ENCODE measurements at places on chromosomes 5 and 9.

DNA sequence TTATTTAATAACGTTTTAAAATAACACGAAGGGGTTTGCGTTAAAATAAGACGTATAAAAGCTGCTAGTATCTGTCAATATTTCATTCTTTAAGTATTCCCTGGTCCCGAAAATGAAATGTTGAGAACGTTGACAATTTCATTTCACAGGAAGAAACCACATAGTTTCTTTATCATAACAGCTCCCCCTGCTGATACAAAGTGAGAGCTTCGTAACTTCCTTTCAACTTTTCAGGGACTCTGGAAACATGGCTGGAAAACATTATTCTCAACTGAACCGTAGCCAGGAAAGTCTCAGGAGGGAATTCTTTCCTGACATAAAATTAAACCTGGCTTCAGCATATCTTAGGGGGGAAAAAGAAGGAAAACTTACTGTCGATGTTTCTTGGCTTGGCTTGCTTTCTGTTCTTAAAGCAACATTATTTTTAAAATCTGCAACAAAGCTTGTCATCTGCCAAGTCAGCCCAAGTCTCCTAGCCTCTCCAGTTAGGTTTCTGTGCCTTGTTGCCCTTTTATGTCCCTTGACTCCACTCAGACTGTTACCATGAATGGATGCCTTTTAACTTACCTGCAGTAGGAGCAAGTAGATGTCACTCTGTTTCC is 122.9 kb upstream of the DAB2 start:
- DNase-seq = no peak

GRCh38 chr5:55600497-55601203 is 65.9 kb upstream of the PLPP1 start:
- no peak for DNase-seq

- DNase-seq = no peak
Observed at GRCh38 chr9:18194316-18194715, 279.6 kb upstream of the ADAMTSL1 start.

DNA sequence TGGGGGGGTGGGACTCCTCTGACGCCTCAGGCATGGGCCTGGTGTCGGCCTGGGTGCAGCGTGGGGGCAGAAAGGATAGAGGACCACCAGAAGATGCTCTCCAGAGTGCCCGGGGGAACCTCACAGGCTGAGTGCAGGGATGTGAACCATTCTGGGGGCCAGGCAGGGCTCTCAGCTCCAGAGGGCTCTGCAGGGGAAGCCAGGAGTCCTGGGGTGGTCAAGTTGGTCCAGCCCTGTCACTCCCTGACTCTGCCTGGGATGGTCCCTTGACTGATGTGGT is 6.5 kb downstream of the GFI1B start:
- DNase-seq = no peak

- DNase-seq = no peak
Observed at GRCh38 chr5:92561411-92561959, 1019.5 kb downstream of the NR2F1-AS1 start.

- DNase-seq = no peak
Observed at GRCh38 chr5:55821731-55822512, 29.2 kb upstream of the IL31RA start.

DNA sequence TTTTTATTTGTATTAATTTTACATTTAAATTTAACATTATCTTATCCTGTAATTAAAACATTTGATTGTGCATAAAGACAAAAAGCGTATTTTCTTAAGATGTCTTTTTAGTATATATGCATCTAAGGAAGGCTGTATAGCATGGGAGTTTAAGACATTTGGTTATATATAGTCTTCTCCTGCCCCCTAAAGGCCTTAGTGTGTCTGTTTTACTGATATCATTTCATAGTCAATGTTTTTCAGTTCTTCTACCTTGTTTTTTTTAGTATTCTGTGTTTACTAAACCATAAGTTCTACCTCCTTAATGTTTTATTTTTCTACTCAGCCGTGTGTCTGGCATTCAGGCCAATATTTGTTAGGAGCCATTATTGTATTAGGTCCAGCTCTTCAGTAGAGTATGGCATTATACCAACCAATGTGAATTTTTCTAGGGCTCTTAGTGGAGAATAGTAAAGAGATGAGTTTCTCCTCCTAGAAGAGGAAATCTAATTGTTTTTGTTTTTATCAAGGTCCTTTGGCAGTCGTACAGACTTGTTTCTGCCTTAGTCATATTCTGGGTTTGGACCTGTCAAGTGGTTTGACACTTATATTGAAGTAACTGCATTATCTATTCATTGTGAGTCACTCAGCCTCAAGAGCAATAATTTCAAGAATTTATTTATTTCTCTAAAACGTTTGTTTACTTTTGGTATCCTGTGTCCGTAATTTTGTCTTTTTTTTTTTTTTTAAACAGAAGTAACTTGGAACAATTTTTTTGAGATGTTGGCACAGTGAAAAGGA is 74.8 kb downstream of the SLF1 start:
- no peak for DNase-seq

DNA sequence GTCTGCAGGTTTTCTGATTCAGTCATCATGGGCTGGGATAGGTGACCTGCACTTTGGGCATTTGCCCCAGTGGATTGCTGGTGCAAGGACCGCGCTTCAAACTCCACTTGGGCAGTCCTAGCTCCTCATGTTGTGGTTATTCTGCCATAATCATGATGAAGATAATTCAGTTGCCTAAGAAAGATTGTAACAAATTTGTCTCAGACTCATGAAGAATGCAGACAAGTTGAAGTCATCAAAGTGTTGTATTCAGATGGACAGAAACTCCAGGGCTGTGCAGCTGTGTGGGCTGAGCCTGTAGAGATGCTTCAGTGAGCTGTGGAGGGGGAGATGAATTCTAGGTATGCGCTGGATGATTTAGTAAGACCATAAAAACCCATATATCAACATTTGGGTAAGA is 38.5 kb downstream of the TARS1 start:
- DNase-seq = no peak

DNA sequence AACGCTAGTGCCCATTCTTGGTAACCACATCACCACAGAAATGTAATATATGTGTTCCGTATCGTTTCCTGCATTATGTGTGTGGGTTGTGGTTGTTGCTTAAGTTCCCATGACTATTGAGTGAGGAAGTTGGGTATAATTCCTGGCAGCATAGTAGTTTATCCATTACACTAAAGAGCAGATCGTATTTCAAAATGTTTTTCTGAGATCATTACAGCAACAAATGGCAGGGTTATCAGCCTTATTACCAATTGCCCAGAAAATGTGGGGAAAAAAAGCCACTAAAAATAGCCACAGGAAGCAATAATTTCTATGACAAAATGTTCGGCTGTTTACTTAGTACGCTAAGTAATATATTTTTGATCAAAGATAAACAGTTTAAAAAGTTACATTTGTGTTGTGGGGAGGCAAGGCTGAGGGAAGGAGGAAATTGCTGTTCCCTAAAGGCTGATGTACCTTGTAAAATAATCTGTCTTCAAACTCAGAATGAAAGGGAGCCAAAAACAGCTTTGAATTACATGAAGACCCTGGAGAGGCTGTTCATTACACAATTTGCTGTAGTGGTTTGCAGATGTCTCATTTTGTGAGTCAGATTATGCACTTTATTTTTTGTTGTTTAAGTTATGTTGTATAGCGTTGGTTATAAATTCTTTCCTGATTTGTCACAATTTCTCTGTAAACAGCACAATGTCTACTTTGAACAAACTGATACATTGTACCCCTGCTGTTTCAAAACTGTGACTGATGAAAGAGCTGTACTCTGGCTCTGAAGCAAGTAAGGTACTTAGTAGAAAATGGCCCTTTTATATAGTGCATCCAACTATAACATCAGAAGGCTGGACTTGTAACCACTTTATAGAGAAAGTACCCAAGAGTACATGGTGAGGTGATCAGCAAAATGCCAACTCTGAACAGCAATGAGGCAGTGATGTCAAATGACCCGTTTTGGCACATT is 1028.5 kb downstream of the NR2F1-AS1 start:
- DNase-seq = no peak
